ENCODE measurements at places on chromosomes 4 and X. TPM values are rescaled to one million over a fixed set of nuclear protein-coding genes. Genes with fewer than 3 reads are reported as not detected.

ERCC6L gene
- total RNA-seq = 12.4 TPM

GDPD2 gene
- total RNA-seq = 0.06 TPM

NWD2 gene
- not detected for total RNA-seq

MAGEA11 gene
- total RNA-seq = not detected

MAGED4 gene
- total RNA-seq = 6.3 TPM
